ENCODE measurements at places on chromosomes 3 and 15. TPM values are rescaled to one million over a fixed set of nuclear protein-coding genes. Genes with fewer than 3 reads are reported as not detected.
A peak's percentile ranks its signal among the peaks of the same experiment; 100 is the strongest.

GRCh38 chr3:144482876-144483275 is 511.3 kb downstream of the DIPK2A start:
- no peaks in the 10 kb centered on the region for H3K27me3 ChIP-seq
- DNase-seq, result no peak
- no peak overlapping the region for H3K27ac ChIP-seq

GRCh38 chr3:42802876-42803413 is 1.3 kb downstream of the HIGD1A start:
- H3K27ac ChIP-seq, result peak overlapping the region; percentile 94
- peaks cover 22% of the 10 kb centered on the region for H3K4me1 ChIP-seq
- no peak for DNase-seq
- no peaks in the 10 kb centered on the region for H3K27me3 ChIP-seq

The PBRM1 gene
- total RNA-seq, result 93.8 TPM

The CCR9 gene
- total RNA-seq, result not detected

GRCh38 chr3:89300526-89300925 is 193.1 kb downstream of the EPHA3 start:
- no peaks in the 10 kb centered on the region for H3K27me3 ChIP-seq
- no peaks in the 10 kb centered on the region for H3K36me3 ChIP-seq

The GOLGA6L6 gene
- not detected for total RNA-seq

DNA sequence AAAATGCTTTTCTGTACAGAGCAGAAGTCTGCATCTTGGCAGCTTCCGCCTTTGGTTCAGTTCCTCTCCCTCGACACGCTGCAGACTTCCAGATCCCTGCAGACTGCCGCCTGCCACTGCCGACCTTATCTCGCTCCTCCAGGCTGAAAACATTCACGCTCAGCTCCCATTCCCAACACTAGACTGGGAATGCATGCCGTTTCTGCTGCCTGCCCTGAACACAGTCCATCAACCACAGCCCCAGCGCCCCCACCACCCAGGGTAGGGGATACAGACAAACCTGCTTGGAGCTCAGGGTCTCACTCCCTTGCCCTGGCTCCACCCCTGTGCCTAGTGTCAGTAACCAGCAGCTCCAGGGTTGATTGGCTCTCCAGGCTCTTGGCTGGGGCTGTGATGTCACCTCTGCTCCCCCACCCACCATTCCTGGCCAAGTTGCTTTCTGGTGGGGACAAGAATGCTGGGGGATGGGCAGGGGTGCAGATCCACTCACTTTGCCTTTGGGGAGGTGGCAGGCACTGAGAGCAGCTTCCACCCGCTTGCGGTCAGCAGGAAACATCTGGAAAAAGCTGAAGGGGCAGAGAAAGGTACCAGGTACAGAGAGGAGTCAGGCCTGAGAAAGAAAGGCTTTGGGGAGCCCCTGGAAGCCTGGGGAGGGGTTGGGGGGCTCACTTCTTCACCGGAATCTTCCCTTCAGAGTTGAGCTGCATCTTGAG is 6.1 kb downstream of the PLCB2 start:
- H3K4me3 ChIP-seq, result no peak overlapping the region
- no peaks in the 10 kb centered on the region for H3K27me3 ChIP-seq
- peaks cover 1% of the 10 kb centered on the region for H3K4me1 ChIP-seq
- no peak for DNase-seq
- no peaks in the 10 kb centered on the region for H3K36me3 ChIP-seq
- no peak overlapping the region for H3K27ac ChIP-seq

- no peak for DNase-seq
- H3K36me3 ChIP-seq, result no peaks in the 10 kb centered on the region
- no peaks in the 10 kb centered on the region for H3K4me1 ChIP-seq
- no peak overlapping the region for H3K4me3 ChIP-seq
- no peaks in the 10 kb centered on the region for H3K27me3 ChIP-seq
- no peak overlapping the region for H3K27ac ChIP-seq
Measured at GRCh38 chr15:32053719-32054118, 23.4 kb downstream of the CHRNA7 start.

- H3K27me3 ChIP-seq, result no peaks in the 10 kb centered on the region
- no peak overlapping the region for H3K4me3 ChIP-seq
- DNase-seq, result no peak
- H3K36me3 ChIP-seq, result no peaks in the 10 kb centered on the region
- peaks cover 6% of the 10 kb centered on the region for H3K4me1 ChIP-seq
- no peak overlapping the region for H3K27ac ChIP-seq
Measured at GRCh38 chr3:16329036-16329825, 64.2 kb downstream of the OXNAD1 start.

The KBTBD12 gene
- total RNA-seq, result 3.0 TPM

- H3K36me3 ChIP-seq, result no peaks in the 10 kb centered on the region
- no peak overlapping the region for H3K4me3 ChIP-seq
- H3K4me1 ChIP-seq, result no peaks in the 10 kb centered on the region
- no peaks in the 10 kb centered on the region for H3K27me3 ChIP-seq
Measured at GRCh38 chr3:162629372-162629771, 1132.8 kb downstream of the OTOL1 start.

The CLASP2 gene
- 77.7 TPM for total RNA-seq

The RASL12 gene
- total RNA-seq, result 62.5 TPM

GRCh38 chr3:52250122-52250521 is 4.6 kb downstream of the PPM1M start:
- no peak overlapping the region for H3K27ac ChIP-seq
- peaks cover 65% of the 10 kb centered on the region for H3K36me3 ChIP-seq
- H3K4me1 ChIP-seq, result peaks cover 31% of the 10 kb centered on the region
- H3K4me3 ChIP-seq, result no peak overlapping the region
- H3K27me3 ChIP-seq, result no peaks in the 10 kb centered on the region
- no peak for DNase-seq

DNA sequence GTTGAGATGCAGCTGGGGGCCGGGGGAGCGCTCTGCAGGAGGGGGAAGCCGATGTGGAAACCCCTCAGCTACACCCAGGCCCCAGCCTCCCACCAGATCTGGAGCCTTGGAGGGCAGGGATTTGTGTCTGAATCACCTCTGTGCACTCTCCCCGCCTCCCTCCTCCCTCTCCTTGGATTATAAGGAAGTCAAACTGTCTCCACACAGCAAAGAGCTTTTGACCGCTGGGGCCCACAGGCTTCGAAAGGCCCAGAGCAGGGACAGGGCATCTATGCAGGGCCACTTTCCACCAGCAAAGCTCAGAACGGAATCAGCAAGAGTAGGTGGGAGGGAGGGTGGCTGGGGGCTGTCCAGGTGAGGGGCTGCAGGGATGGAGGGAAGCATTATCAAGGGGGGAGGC is 68.9 kb downstream of the IQSEC1 start:
- no peaks in the 10 kb centered on the region for H3K4me1 ChIP-seq
- H3K36me3 ChIP-seq, result no peaks in the 10 kb centered on the region
- no peaks in the 10 kb centered on the region for H3K27me3 ChIP-seq
- H3K27ac ChIP-seq, result no peak overlapping the region

- H3K27ac ChIP-seq, result no peak overlapping the region
- no peak overlapping the region for H3K4me3 ChIP-seq
- no peaks in the 10 kb centered on the region for H3K4me1 ChIP-seq
- DNase-seq, result no peak
- no peaks in the 10 kb centered on the region for H3K27me3 ChIP-seq
Measured at GRCh38 chr3:190086191-190086590, 34.5 kb downstream of the P3H2 start.

- no peaks in the 10 kb centered on the region for H3K36me3 ChIP-seq
- no peaks in the 10 kb centered on the region for H3K27me3 ChIP-seq
- H3K4me1 ChIP-seq, result no peaks in the 10 kb centered on the region
- H3K27ac ChIP-seq, result no peak overlapping the region
- DNase-seq, result no peak
Measured at GRCh38 chr3:11944052-11944673, 60.0 kb upstream of the SYN2 start.

- no peak overlapping the region for H3K4me3 ChIP-seq
- H3K4me1 ChIP-seq, result no peaks in the 10 kb centered on the region
- no peak overlapping the region for H3K27ac ChIP-seq
- no peaks in the 10 kb centered on the region for H3K27me3 ChIP-seq
Measured at GRCh38 chr15:61447981-61448380, 218.9 kb upstream of the RORA start.

The SI gene
- total RNA-seq, result not detected

- DNase-seq, result no peak
- peaks cover 40% of the 10 kb centered on the region for H3K27me3 ChIP-seq
- no peak overlapping the region for H3K27ac ChIP-seq
- H3K36me3 ChIP-seq, result no peaks in the 10 kb centered on the region
- no peaks in the 10 kb centered on the region for H3K4me1 ChIP-seq
Measured at GRCh38 chr3:128011140-128011539, 41.1 kb upstream of the SEC61A1 start.

DNA sequence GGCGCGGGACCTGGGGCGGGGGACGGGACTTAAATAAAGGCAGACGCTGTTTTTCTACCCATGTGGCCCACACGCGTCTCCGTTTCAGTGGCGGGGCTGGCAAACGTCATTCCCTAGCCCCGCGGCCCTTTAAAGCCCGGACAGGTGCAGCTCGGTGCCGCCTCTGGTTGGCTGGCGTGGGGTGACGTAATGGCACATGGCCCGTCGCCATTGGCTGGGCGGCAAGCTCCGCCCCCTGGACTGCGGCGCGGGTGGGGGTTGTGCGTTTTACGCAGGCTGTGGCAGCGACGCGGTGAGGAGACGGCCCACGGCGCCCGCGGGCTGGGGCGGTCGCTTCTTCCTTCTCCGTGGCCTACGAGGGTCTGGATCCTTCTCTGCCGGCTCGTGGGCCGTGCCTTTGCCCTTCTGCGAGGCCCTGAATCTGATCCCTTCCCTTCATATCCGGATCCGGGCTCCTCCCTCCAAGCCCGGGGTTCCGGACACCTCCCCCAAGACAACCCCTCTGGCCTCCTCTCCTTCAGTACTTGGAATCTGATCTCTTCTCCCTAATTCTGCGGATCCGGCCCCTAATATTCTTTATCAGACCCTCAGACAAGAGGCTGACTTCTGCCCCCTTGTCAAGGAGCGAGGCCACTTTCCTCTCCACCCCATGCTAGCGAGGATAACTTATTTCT is at the start of gene CRELD1:
CRELD1 (plus strand) TSS at position 274 of the 674 bp plus-strand sequence. CDS start 605 bp downstream, outside the sequence.
- peaks cover 25% of the 10 kb centered on the region for H3K36me3 ChIP-seq
- H3K4me1 ChIP-seq, result no peaks in the 10 kb centered on the region
- peak; percentile 98 for DNase-seq
- H3K27me3 ChIP-seq, result no peaks in the 10 kb centered on the region

DNA sequence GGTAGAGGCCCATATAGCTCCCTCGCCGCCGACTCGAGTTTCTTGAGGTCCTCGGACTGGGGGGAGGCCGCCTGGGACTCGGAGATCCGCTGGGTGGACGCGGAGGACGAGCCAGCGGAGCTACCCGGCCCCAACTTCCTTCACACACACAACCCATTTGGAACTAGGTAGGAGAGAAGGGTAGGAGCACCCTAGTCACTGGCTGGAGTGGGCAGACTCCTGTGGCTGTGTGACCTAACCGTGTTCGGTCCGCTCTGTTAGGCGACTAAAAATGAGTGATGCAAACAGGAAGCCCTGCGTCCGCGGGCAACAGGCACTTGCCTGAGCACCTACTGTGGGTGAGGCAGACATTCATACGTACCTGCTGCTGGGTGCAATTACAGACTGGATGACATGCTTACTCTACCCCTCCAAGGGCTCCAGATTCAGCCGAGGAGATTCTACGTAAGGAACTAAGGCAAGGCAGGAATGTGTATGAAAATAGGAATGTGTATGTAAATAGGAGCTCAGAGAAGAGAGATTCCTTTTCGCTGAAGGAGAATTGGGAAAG is 4.6 kb upstream of the SIN3A start:
- H3K4me1 ChIP-seq, result peaks cover 28% of the 10 kb centered on the region
- H3K27ac ChIP-seq, result peak overlapping the region; percentile 99
- H3K36me3 ChIP-seq, result no peaks in the 10 kb centered on the region
- no peaks in the 10 kb centered on the region for H3K27me3 ChIP-seq
- H3K4me3 ChIP-seq, result peak overlapping the region; percentile 75

DNA sequence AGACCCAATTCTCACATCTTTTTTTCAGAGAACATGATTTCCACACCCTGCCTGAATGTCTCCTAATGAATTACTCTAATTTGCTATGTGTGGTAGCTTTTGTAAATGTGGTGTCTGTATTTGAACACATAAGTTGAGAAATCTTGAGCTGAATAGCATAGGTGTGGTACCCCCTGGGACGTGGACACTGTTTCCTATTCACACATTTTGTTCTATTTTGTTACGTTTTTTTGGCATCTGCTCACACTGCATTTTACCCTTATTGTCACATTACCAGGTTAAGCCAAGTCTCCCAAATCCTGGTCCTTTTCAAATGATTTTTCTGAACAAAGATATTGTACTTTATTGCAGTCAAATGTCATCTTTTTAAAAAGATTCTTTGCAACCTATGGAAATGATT is 6.8 kb upstream of the MAPK6 start:
- H3K4me3 ChIP-seq, result no peak overlapping the region
- H3K36me3 ChIP-seq, result no peaks in the 10 kb centered on the region
- H3K4me1 ChIP-seq, result peaks cover 21% of the 10 kb centered on the region
- H3K27me3 ChIP-seq, result no peaks in the 10 kb centered on the region
- peak overlapping the region; percentile 79 for H3K27ac ChIP-seq

DNA sequence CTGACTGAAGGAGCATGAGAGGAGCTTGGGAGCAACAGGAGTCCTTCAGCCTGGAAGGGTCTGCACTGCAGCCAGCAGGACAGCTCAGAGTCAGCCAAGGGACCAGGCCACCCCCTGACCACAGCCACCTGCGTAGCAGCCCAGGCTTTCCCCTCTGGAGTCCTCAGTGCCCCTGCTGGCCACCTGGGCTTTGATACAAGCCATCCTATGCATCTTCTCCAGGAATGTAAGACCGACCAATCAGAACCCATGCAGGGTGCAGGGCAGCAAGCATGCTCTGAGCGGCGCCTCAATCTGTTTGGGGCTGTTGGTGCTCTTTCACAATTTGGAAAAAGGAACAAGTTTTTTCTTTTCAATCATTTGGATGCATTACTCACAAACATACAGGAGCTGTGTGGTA is 52.0 kb downstream of the DZIP1L start:
- DNase-seq, result no peak
- H3K4me1 ChIP-seq, result peaks cover 12% of the 10 kb centered on the region
- H3K36me3 ChIP-seq, result peaks cover 65% of the 10 kb centered on the region
- H3K4me3 ChIP-seq, result no peak overlapping the region
- H3K27ac ChIP-seq, result no peak overlapping the region

- no peaks in the 10 kb centered on the region for H3K4me1 ChIP-seq
- no peak overlapping the region for H3K4me3 ChIP-seq
- no peaks in the 10 kb centered on the region for H3K27me3 ChIP-seq
- H3K36me3 ChIP-seq, result no peaks in the 10 kb centered on the region
- H3K27ac ChIP-seq, result no peak overlapping the region
Measured at GRCh38 chr3:134231131-134231530, 19.5 kb downstream of the RYK start.

DNA sequence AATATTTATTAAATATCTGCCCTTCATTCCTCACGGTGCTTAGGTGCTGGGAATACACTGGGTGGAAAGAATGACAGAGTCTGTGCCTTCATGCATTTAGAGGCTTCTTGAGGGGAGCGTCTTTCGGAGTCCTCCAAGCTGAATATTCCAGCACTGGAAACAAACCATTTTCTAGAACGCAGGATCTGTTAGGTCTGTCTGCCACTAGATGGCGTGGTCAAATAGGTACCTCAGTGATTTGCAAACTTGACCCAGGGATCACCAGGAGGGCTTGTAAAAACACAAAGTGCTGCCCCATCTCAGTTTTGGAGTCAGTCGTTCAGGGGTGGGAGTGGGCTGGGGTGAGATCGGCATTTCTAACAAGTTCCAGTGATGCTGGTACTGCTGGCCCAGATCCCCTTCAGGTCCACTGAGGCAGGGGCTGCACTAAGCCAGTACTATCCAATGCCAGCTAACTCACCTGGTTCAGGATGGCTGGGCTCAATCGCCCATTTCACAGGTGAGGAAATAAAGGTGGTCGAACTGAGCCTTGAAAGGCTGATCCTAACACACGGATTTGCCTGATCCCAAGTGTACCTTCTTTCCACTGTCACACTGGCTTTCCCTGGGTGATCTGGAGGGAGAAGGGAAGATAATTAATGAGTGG is 14.8 kb downstream of the ARNT2 start:
- no peak for DNase-seq
- H3K27ac ChIP-seq, result no peak overlapping the region
- no peak overlapping the region for H3K4me3 ChIP-seq
- no peaks in the 10 kb centered on the region for H3K36me3 ChIP-seq
